ENCODE measurements at places on chromosomes 4 and X. TPM values are rescaled to one million over a fixed set of nuclear protein-coding genes. Genes with fewer than 3 reads are reported as not detected.

GPR82 gene
- total RNA-seq: not detected

DNA sequence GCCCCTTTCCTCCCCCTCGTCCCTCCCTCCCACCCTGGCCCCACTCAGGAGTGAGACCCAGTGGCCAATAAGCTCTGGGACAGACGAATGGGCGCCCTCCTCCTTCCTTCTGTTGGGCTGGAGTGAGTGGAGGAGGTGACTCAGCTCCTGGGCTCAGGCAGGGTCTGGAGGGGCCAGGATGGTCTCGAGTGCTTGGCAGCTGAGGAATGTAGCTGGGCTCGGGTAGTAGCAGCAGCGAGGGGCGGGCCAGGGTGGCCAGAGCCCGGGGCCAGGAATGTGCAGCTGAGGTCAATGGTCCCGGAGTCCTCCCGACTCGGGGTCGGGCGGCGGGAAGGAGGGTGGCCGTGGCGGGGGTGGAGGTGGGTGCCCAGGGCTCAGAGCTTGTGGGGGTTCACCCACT lies 15.0 kb downstream of the G6PD start:
- no peak for DNase-seq

- DNase-seq: no peak
Observed at GRCh38 chrX:45401923-45402322, 201.2 kb upstream of the DIPK2B start.

GLOD5 gene
- total RNA-seq: not detected

GRCh38 chrX:136106920-136107528 lies 40.3 kb upstream of the FHL1 start:
- DNase-seq: no peak

CFI gene
- not detected for total RNA-seq

FHL1 gene
- total RNA-seq: 808 TPM

DNA sequence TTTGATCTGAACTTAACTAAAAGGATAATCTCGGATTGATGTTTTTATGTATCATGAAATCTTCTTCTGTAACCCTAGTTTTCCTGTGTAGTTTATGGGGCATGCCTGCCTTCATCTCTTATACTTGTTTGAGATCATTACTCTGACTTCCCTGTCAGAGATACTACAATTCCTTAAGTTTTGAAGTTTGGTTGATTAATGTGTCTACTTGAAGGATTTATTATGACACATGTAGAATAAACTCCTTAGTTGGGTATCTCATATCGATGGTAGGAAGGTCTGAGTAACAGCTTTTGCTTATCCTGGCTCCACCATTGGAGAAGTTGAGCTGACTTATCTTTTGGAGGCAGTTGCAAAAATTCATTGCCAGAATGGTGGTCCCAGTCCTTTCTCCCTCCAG lies 46.7 kb downstream of the WWC2 start:
- no peak for DNase-seq

All from HFFc6 (cell line).